ENCODE measurements at places on chromosomes 3 and 15. TPM values are rescaled to one million over a fixed set of nuclear protein-coding genes. Genes with fewer than 3 reads are reported as not detected.

- no peak for DNase-seq
Observed at GRCh38 chr3:115081444-115081843, 65.6 kb downstream of the ZBTB20 start.

The TLR9 gene
- not detected for total RNA-seq

The MELTF gene
- total RNA-seq: 1.2 TPM

The RBM6 gene
- 59.2 TPM for total RNA-seq

GRCh38 chr3:48306860-48307530 lies 26.5 kb downstream of the SPINK8 start:
- no peak for DNase-seq

Measured in liver (tissue), 10 donors.